ENCODE measurements at places on chromosomes 11 and 22.

GRCh38 chr11:70151671-70152070 is 51.4 kb upstream of the FADD start:
- H3K27me3 ChIP-seq: peaks cover 65% of the 10 kb centered on the region
- H3K4me3 ChIP-seq: no peak overlapping the region
- no peaks in the 10 kb centered on the region for H3K4me1 ChIP-seq
- no peaks in the 10 kb centered on the region for H3K36me3 ChIP-seq
- no peak for DNase-seq

DNA sequence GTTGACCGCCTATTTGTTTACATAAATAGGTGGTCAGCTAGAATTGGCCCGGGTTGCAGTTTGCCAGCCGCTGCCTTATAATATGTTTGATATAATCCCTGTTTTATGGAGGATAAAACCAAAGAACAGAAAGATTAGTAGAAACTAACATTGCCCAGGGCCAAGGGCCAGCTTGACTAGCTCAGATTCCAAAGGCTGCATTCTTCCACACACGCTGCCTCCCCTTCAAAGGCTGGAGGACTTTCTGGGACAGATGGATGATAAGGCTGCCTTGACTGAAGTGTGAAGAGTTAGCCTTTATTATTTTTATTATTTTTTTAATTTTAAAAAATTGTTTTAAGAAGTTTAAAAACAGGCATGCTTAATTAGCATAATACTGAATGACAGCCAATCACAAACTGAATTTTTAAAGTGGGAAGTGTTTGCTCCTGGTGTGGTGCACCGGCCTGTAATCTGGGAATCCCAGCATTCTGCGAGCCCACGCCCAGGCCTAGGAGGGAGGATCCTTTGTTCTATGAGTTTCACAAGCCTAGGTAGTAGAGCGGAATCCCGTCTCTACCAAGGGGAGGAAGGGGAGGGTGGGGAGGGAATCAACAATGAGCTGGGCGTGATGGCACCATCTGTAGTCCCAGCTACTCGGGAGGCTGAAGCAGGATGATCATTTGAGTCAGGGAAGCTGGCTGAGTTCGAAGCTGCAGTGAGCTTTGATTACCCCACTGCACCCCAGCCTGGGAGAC is 114.9 kb downstream of the NAV2 start:
- DNase-seq: no peak
- peaks cover 5% of the 10 kb centered on the region for H3K27me3 ChIP-seq
- H3K4me3 ChIP-seq: peak overlapping the region; percentile 37
- H3K27ac ChIP-seq: no peak overlapping the region
- H3K4me1 ChIP-seq: no peaks in the 10 kb centered on the region

- H3K4me3 ChIP-seq: no peak overlapping the region
- DNase-seq: no peak
- no peaks in the 10 kb centered on the region for H3K36me3 ChIP-seq
- H3K27ac ChIP-seq: no peak overlapping the region
- peaks cover 74% of the 10 kb centered on the region for H3K27me3 ChIP-seq
- no peaks in the 10 kb centered on the region for H3K4me1 ChIP-seq
These were observed 163.6 kb upstream of the B3GAT1 start for GRCh38 chr11:134575504-134576230.

DNA sequence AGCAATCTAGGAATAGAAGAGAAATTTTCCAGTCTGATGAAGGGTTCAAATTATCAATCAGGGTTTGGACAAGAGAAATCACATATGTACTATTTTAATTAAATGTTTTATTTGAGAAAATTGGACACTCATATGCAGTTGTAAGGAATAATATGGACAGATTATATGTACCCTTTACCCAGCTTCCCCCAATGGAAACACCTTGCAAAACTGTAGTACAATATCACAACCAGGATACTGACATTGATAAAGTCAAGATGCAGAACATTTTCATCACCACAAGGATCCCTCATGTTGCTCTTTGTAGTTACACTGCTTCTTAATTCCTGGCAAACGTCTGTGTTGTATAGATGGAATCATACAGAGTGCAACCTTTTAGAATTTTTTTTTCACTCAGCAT is 1.4 kb upstream of the LIPT2 start:
- H3K4me3 ChIP-seq: no peak overlapping the region
- peaks cover 5% of the 10 kb centered on the region for H3K36me3 ChIP-seq
- H3K27me3 ChIP-seq: no peaks in the 10 kb centered on the region
- H3K27ac ChIP-seq: no peak overlapping the region
- DNase-seq: no peak
- H3K4me1 ChIP-seq: peaks cover 11% of the 10 kb centered on the region

GRCh38 chr11:123738374-123738773 is 3.1 kb downstream of the ZNF202 start:
- H3K36me3 ChIP-seq: peaks cover 12% of the 10 kb centered on the region
- H3K27me3 ChIP-seq: no peaks in the 10 kb centered on the region
- no peak overlapping the region for H3K4me3 ChIP-seq
- H3K27ac ChIP-seq: no peak overlapping the region
- H3K4me1 ChIP-seq: peaks cover 30% of the 10 kb centered on the region
- DNase-seq: no peak

DNA sequence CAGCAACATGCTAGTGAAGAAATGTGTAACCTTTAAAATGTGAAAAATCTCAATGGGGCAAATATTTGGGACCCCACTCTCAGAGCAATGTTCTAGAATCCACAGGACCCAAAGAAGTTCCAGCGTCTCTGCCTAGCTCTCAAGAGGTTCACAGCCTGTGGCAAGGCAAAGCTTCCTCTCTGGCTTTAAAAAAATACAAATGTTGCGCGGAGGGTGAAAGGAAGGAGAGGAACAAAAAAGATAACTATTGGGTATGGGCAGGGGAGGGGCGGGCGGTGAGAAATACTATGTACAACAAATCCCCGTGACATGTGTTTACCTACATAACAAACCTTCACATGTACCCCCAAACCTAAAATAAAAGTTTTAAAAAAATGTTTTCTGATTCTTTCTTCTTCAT is 53.6 kb downstream of the PITPNB start:
- DNase-seq: no peak
- no peak overlapping the region for H3K27ac ChIP-seq
- H3K4me1 ChIP-seq: peaks cover 4% of the 10 kb centered on the region
- H3K4me3 ChIP-seq: no peak overlapping the region

- H3K4me3 ChIP-seq: no peak overlapping the region
- H3K27me3 ChIP-seq: peaks cover 12% of the 10 kb centered on the region
- peak overlapping the region; percentile 30 for H3K27ac ChIP-seq
- peaks cover 3% of the 10 kb centered on the region for H3K4me1 ChIP-seq
- DNase-seq: no peak
- H3K36me3 ChIP-seq: peaks cover 7% of the 10 kb centered on the region
These were observed 3.4 kb downstream of the EMID1 start for GRCh38 chr22:29208879-29209623.

DNA sequence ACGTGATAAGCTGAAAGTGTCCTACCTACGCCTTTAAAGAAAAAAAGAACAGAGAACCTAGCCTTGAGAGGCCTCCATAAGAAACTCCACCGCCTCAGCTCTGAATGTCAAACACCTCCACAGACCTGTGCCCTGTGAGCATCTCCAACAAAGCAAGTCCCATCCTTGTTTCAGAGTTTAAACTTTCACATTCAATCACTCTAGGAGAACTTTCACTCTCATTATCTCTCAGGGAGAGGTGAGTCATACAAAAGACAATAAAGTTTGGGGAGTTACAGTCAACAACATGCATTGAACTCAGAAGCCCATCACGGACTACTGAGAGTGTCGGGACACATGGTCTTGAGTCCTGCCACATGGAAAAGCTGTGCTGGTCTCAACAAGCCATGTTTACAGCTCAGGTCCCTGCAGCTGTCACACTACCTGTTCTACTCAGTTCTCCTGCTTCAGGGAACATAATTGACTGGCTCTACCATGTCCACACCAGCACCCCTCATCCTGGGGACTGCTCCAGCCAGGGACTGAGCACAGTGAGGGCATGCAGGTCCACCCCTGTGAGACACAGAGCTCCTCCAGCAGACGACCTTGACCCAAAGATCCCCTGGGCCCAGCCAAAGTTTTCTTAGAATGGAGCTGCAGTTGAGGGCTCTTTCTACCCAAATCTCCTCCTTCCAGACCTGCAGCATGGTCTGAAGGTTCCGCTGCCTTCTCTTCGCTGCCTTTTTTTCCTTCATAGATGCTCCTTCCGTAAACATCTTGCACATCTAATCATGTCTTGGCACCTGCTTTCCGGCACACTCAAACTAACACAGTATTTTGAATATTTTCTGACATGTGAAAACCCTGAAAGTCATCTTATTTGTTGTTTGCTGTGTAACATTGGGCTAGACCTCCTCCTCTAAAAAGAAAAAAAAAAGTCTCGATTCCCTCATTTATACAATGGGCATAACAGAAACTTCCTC is 114.9 kb downstream of the ETS1 start:
- H3K27me3 ChIP-seq: no peaks in the 10 kb centered on the region
- DNase-seq: peak; percentile 29
- H3K4me1 ChIP-seq: peaks cover 89% of the 10 kb centered on the region
- peak overlapping the region; percentile 77 for H3K4me3 ChIP-seq

DNA sequence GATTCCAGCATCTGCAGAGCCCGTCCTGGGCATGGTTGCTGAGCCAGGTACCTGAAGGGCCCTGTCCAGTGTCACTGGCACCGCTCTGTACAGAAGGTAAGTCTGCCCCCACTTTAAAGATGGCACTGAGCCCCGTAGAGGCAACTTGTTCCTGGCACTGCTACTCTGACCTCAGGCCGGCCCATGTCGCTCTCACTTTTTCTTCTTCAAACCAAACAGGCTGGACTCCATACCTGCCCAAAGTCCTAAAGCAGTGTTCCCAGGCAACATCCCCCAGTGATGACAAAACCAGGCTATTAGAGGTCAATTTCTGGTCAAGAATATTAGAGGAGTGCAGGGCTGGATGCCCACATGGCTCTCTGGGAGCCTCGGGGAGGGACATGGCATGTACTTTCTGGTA is 46.6 kb upstream of the TTLL12 start:
- H3K27ac ChIP-seq: no peak overlapping the region
- H3K27me3 ChIP-seq: peaks cover 35% of the 10 kb centered on the region

DNA sequence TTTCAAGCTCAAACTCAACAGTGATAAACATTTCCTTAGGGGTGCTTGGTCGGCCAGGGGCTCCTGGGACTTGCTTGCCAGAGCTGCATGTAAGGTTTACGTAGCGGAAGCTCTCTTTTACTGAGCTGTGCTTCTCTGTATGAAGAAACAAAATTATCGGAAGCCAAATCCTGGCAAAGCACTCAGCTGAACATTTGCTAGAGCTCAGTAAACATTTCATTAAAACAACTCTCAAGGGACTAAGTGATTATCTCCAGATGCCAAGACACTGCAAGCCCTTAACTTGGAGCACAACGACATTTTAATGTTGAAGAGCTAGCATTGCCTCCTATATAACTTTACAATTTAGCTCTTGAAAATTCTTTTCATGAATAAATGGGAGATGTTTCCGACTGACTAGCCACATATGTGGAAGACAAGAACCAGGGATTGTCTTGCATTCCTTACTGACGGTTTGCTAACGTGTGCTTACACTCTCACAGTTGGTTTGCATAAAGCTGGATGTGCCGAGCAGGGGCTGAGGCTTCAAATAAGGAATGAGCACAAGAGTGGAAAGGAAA is 43.4 kb downstream of the SCUBE2 start:
- no peaks in the 10 kb centered on the region for H3K4me1 ChIP-seq
- no peaks in the 10 kb centered on the region for H3K36me3 ChIP-seq
- no peak overlapping the region for H3K4me3 ChIP-seq
- DNase-seq: no peak

DNA sequence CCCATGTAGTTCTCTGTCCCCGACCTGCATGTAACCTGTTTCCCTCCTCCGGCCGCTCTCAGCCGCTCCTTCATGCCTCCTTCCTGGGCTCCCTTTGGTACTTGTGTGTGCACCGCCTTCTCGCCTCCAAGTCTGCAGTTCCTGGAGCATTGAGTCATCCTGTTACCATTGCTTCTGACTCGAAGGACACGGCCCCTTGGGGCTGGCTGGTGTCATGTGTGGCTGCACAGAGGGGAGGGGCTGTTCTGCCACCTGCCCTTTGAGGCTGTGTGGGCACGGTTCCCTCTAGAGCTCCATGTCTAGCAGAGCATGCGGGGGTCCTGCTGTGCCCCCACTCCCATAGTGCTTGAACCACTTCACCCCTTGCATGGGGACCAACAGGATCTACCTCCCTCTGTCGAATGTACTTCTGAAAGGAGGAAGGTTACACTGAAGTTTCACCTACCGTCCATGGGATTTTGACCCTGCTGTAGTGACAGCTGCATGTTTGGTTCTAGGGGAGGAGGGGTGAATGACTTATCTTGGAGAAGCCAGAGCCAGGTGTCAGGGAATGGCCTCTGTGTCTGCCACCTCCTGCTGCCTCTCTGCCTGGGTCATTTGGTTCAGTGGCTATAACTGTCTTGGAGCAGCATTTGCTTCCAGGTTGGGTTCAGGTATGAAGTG is 39.6 kb downstream of the BCR start:
- peak overlapping the region; percentile 87 for H3K27ac ChIP-seq
- peaks cover 90% of the 10 kb centered on the region for H3K4me1 ChIP-seq
- H3K4me3 ChIP-seq: peak overlapping the region; percentile 80
- DNase-seq: no peak

All from effector memory CD8-positive, alpha-beta T cell (primary cell).